ENCODE measurements at places on chromosomes 6 and 20.

DNA sequence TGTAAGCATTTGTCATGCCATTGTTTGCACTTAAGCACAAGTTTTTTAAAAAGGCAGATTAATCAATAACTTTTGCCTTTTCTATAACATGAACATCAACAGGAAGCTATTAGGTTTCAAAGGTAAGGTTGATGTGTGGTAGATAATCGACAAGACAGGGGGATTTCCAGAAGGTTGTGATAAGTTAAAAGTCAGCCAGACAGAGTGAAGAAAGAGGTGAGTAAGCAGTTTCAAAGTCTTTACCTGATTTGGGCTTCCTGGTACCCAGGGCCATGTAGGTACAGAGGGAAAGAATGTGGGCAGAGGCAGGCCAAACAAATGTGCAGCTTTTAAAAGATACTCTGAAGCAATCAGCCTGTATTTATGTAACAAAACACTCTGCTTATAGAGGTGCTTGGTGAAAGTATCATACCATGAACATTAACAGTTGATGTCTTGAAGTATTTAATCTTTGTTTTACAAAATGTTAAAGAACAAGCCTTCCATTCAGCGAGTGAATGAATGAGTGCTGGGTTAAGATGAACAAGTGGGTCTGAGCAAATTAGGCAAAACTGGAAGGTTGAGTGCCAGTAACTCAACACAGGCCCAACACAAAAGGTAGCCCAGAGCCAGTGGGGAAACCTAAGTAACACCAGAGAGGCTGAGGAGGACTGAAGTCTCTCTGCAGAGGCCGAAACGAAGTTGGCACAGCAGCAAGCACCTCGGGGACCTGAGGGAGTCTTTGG lies 60.2 kb downstream of the LRRC1 start:
- no peak for DNase-seq

GRCh38 chr6:111243095-111243494 lies 155.8 kb downstream of the SLC16A10 start:
- no peak for DNase-seq

DNA sequence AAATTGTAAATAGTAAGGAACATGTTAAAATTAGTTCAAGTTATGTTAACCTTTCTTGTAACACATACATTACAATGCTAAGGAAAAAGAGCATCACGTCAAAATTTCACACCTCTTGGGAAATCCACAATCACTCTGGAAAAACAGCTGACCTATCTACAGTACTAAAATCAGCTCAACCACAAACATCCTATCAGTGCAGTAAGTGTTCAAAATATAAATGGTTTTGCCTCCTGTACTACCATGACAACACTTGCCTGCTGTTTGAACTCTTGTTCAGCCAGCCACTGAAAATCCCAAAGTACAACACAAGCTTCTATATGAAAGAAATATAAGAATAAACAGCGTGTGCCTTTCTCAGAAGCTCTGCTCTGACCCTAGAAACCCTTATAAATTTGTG lies 83.5 kb upstream of the PLN start:
- no peak for DNase-seq

- no peak for DNase-seq
Measured at GRCh38 chr6:70980727-70981126, 23.9 kb upstream of the B3GAT2 start.

GRCh38 chr6:155645325-155645724 lies 189.7 kb upstream of the NOX3 start:
- no peak for DNase-seq

- no peak for DNase-seq
Measured at GRCh38 chr6:134621858-134622257, 303.9 kb upstream of the SGK1 start.

DNA sequence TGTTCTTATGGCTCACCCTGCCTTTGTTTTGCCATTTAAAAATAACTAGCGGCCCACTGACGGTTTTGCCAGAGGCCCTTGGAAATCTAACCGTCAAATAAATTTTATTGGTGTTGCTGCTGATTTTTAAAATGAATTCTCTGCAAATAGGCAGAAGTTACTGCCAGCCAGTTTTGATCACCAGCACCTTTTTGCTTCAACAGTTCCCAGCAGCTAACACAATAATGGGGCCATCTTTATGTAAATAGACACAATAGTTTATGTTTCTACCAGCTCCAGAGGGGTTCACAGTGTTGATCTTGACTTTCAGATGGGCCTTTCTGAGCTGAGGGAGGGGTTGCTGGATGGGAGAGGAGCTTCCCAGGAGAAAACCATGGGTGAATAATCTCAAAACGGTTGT lies 11.2 kb downstream of the CD83 start:
- DNase-seq, result no peak
